ENCODE measurements at places on chromosomes 11 and 22.

DNA sequence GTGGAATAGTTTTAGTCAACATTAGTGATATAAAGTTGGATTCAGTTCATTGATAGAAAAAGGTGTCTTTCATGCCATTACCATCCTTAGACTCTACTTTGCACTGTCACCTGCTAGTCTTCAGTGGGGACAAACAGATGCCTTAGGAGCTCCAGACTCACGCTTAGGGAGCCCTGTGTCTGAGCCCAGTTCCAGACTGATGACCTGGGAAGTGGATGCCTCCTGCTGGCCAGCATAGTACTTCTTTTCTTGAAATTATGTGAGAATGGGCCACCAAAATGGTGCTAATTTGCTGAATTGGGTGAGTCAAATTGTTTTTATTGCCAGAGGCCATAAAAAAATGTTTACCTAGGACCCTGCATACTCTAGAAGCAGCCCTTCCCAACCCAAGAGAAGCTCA lies 53.9 kb downstream of the NOX4 start:
- DNase-seq: no peak

DNA sequence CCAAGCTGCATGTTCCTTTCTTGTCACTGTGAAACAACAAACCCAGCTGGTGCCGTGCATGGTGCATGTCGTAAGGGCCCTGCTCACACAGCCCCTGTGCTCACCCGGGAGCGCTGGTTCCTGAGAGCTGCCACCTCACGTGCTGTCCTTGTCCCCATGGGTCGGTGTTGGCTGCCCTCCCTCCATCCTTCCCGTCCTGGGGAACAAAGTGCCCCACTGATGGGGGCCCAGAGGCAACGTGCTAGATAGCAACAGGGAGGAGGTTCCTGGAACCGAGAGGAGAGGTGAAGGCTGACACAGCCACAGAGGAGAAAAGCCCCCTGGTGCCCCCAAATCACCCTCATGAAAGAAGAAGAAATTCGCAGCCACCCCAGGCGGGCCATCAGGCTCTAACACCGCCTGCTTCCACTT lies 56.6 kb upstream of the SLC22A12 start:
- DNase-seq: no peak

DNA sequence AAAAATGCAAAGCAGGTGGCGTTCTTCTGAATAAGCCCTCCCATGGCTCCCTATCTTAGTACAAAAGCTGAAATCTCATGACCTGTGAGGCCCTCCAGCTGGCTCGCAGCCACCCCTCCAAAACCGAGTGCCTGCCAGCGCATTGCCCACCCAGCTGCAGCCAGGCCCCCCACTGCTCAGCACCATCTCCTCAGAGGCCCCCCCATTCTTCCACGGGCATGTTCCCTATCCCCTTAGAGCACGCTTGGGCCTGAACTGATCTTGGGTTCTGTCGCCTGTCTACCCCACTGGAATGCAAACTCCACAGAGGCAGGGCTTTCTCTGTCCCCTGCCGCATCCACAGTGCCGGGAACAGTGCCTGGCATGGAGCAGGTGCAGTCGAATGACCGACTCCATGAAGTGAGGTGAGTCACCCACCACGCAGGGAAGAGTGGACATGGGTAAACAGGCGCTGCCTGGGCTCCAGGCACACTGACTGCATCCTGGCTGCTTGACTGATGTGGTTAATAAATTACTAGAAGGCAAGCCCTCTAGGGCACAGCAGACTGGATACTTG lies 11.3 kb upstream of the EFCAB6 start:
- DNase-seq: no peak

- peak; percentile 79 for DNase-seq
Observed at GRCh38 chr11:66421492-66422205, 814 bp downstream of the NPAS4 start.

GRCh38 chr11:117621226-117621625 lies 175.8 kb downstream of the DSCAML1 start:
- DNase-seq: no peak

GRCh38 chr11:62673196-62673525 lies 1.1 kb upstream of the LBHD1 start:
- DNase-seq: no peak

- no peak for DNase-seq
Observed at GRCh38 chr11:85668157-85668556, 3.2 kb upstream of the CREBZF start.

DNA sequence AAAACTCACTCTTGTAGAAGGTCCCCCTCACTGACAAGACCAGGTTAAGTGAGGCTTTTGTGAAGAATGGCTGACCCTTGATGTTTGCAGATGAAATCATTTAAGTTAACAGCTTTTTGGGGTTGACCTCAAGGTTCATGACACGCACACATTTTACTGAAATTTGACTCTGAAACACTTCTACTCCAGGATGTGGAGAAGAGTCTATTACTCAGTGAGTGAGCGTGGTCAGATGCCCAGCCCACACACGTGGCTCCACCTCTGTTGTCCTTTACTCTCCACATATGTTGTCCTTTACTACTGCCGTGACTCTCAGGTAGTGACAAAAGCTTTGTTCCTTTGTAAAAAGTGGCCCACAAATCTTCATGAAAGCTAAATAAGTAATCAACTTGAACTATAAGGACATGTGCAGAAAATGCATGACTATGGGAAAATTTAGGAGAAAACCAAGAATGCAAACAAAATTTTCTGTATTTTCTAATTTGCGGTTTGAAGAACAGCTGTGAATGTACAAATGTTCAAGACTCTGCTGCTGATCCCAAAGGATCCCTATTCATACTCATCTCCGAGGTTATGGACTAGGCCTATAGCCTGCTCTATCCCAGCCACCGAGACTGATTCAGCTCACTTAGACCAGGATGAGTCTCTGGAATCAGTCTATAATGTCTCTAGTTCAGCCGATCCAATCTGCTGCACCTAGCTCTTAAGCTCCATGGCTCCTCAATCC lies 22.4 kb downstream of the XRRA1 start:
- no peak for DNase-seq

DNA sequence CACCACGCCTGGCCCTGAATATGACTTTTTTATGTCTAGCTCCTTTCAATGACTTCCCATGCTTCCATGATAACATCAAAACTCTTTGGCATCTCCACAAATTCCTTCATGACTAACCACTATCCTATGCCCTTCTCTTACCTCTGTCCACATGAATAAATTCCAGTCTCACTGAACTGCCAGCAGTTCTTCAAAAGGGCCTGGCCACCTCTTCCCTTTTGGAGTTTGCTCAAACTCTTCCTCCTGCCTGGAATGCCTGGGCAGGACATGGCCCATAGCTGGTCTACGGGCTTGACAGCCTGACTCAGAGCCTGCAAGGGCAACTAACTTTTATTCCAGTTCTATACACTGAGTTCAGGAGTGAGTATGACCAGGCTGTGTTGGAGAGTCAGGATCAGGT lies 41.8 kb upstream of the ZBTB16 start:
- no peak for DNase-seq

Data from activated gamma-delta T cell treated with anti-CD3 and anti-CD28 coated beads, Interleukin-2, amount 50 U/mL, for 16 hours (primary cell).